Activated CD8-positive, alpha-beta T cell treated with anti-CD3 and anti-CD28 coated beads for 36 hours (primary cell): ENCODE measurements at places on chromosomes 5 and 9.

DNA sequence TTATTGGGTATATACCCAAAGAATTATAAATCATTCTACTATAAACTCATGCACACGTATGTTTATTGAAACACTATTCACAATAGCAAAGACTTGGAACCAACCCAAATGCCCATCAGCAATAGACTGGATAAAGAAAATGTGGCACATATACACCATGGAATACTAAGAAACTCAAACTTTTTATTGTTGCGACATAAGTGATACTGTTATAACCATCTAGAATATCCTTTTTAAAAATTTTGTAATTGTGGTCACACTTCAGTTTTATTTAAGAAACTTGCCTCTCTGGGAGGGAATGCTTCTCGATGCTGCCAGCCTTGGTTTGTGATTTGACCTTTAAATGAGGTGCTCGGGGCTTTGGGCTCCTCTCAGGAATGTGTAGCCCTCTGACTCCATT, 200.9 kb upstream of the OTULINL start:
- no peak for DNase-seq

DNA sequence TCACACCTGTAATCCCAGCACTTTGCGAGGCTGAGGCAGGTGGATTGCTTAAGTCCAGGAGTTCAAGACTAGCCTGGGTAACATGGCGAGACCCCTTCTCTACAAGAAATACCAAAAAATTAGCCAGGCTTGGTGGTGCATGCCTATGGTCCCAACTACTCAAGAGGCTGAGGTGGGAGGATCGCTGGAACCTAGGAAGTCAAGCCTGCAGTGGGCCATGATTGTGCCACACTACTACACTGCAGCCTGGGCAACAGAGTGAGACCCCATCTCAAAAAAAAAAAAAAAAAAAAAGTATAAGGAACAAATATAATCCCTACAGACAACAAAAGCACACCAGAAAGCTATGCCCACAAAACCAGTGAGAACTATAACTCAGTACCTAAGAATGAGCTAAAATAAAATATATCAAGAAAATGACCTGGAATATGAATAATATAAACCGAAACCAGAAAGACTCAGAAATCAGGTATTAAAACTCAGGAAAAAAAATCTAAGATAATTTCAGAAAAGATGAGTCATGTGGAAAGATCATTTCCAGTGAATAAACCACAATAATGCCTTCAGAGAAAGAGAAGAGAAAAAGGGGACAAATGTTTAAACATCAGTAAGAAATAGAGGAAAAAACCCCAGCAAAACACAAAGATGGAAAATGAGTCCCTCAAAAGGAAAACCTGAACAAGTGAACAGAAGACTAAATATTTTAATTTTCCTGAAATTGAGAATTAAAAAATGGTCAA, 57.4 kb downstream of the GOLPH3 start:
- no peak for DNase-seq

DNA sequence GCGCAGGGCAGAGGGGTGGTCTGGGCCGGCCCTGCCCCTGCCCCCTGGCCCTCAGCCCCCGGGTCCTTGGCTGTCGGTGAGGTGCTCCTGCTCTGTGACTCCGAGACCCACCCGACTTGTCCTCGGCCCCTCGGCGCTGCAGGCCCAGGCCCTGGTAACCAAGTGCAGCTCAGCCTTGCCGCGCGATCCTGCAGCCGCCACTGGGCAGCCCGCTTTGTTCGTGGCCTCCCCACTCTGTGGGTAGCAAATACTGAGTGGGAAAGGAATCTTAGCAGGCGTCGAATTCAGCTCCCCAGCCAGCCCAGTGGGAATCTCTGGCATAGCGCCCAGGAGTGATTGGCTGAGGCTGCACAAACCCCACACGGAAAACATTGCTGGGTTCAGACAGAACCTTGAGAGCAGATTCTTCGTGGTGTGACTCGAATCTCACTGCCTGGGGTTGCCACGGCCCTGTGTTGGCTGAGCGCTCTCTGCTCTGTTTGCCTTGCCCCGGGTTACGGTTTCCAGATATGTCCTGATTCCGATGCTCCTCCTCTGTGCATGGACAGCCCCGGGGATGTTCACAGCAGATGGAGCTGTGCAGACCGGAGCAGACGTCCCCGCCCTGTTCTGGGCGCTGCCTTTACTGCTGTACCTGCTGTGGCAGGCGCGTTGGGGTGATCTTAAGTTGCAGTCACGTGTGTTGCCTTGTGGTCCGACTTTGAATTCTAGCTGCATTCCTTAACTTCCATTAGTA, 13.4 kb upstream of the EXOC3 start:
- DNase-seq = no peak

GRCh38 chr9:100409176-100409556, 17.8 kb upstream of the MSANTD3 start:
- no peak for DNase-seq

GRCh38 chr9:83413367-83413766, 124.8 kb downstream of the FRMD3 start:
- no peak for DNase-seq

- no peak for DNase-seq
These were observed 32.3 kb downstream of the SERINC5 start for GRCh38 chr5:80223561-80223960.

DNA sequence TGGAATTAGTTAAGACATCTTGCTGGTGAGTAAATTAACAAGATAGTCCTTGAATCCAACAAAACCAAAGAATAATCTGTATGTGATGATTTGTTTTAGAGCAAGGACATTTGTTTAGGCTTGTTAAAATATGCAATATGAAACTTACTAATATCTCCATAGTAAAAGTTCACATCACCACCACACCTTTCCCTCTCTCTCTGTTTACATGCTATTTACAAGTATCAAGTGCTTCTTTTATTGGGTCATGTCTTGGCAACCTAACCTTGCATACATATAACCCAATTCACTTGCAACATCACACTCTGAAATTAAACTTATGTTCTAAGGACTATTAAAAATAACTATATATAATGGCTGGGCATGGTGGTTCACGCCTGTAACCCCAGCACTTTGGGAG, 161.3 kb downstream of the CCDC192 start:
- DNase-seq = no peak

DNA sequence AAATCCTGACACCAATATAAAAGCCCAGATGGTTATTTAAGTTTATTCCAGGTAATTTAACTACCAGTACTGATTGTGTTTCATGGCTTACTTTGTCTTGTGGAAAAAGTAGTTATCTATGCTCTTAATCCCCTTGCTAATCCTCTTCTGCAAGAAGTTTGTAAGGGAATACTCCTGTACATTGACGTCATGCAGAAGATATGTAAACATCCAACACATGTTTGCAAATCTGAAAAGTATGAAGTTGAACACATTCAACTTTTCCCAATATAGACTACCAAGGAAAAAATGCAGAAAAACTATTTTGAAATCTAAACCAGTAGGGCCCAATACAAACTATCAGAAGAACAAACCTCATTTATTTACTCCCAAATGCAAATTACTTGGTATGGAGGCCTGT, 56.3 kb upstream of the ELL2 start:
- no peak for DNase-seq

DNA sequence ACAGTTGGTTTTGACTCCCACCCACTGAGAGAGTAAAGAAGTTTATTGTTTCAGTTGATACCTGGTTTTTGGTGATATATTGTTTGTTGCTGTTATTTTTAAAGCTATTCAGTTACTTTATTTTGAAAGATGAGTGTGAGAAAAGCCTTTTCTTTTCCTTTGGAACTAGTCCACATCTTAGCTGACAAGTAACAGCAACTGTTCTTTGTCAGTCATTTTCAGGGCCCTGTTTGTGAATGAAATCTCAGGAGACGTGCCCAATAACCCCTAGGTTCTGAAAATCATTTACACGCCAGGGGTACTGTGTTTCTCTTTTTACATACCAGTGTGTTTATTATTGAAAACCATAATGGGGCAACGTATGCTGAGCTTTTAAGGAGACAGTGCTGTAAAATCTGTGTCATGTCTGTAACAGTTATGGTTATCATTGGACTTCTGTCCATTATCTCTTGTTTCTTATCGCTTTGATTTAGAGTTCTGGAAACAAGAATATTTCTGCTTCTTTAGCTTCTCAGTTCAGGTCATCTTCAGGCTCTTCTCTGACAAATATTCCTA, 75.0 kb downstream of the LIX1 start:
- DNase-seq = no peak

DNA sequence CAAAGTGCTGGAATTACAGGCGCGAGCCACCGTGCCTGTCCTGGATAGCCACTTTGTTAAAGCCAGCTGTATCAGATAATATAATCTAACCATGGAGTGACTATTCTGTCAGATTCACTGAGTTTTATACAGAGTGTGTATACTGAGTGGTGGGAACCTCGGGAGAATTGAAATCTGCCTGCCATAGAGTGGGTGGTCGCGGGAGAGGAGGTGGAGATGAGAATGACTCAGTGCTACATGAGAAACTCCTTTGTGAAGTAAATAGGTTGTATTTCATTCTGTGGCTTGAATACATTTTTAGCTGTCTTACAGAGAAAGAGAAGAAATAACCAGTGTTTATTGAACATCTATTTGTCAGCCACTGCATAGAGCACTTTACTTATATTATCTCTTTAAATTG, 26.4 kb downstream of the ATP6V0E1 start:
- DNase-seq = peak; percentile 43

- DNase-seq = no peak
These were observed 110.2 kb downstream of the MLLT3 start for GRCh38 chr9:20512106-20512505.
